ENCODE measurements at places on chromosomes 3 and 15.

- no peak for DNase-seq
Measured at GRCh38 chr3:153615863-153616262, 453.8 kb downstream of the RAP2B start.

- DNase-seq = peak; percentile 77
Measured at GRCh38 chr3:179558742-179559364, 3.9 kb upstream of the ACTL6A start.

GRCh38 chr3:67863869-67864268 is 209.5 kb upstream of the SUCLG2 start:
- no peak for DNase-seq

- DNase-seq = no peak
Measured at GRCh38 chr15:70517194-70517590, 246.2 kb downstream of the UACA start.

All from testis (tissue), 5 donors.